Astrocyte of the spinal cord (primary cell): ENCODE measurements at places on chromosomes 13 and 19.

GRCh38 chr13:42926555-42926954, 65.5 kb downstream of the EPSTI1 start:
- DNase-seq, result no peak

DNA sequence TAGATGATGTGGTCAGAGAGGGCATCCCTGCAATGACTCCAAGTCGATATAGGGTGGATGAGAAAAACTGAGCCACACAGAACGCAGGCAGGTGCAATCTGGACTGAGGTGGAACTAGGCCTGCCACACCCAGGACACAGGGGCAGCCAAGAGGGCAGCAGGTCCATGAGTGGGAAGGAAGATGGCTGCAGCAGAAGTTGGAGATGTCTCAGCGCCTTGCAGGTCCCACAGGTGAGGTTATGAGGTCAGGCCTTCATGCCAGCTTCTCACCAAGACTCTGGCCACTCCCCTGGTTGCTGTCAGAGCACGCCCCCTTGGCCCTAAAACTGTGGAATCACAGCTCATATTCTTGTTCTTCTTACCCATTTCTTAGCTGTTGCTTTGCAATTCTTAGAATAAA, 147.7 kb upstream of the VSTM2B start:
- no peak for DNase-seq

DNA sequence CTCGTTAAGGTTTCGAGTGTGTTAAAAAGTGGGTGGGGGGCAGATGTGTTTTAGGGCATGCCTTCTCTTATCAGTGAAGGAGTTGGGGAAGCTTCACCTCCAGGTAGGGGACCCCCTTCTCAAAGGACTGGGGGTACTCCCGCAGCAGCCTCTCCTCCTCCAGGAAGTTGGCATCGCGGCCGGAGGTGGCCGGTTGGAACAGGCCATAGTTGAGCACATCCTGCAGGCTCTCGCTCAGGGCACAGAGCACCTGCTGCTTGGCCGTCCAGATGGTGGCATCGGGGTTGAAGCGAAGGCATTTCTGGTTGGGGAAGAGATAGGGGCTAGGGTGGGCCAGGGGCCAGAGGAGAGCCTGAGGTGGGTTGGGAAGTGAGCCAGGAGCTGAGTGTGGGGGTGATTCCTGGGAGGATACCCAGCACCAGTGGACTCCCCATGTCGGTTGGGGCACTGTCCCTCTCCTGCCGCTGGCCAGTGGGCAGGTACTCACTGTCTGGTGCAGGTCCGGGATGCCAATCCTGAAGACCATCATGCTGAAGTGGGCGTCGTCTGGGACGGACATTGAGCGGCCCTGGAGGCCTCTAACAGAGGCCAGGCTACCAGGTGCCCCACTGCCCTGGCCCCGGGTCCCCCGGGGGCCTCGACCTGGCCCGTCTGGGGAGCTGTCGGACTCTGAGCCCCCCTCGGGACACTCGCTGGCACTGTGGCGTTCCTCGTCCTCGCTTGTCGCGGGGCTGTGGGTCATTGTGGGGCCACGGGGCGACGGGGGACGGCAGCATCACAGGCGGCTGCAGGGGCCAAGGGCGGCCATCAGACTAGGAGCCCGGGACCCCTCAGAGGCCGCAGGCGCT, 3.2 kb downstream of the SHANK1 start:
- DNase-seq, result no peak

GRCh38 chr13:29527916-29528315, 67.6 kb downstream of the SLC7A1 start:
- no peak for DNase-seq

GRCh38 chr19:1945899-1946298, 4.9 kb downstream of the CSNK1G2 start:
- DNase-seq, result no peak

GRCh38 chr19:18495204-18495911, 26.5 kb downstream of the ELL start:
- DNase-seq, result no peak

DNA sequence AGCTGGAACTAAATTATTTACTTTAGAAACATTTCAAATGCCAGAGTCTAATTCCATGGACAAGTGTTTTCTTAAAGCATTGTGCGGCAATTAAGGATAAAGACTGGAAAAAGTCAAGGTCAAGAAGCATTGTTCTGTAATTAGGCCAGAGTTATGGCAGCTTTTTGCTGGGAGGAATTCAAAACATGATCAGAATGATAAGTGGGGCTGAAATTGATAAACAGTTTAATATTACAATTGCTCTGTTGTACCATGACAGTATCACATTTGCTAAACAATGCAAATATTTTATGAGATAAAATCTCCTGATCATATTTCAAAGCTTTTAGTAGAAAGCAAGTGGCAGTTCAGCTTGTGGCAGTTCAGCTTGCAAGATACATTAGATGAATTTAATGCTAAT, 513.7 kb downstream of the GPC6 start:
- DNase-seq, result no peak

DNA sequence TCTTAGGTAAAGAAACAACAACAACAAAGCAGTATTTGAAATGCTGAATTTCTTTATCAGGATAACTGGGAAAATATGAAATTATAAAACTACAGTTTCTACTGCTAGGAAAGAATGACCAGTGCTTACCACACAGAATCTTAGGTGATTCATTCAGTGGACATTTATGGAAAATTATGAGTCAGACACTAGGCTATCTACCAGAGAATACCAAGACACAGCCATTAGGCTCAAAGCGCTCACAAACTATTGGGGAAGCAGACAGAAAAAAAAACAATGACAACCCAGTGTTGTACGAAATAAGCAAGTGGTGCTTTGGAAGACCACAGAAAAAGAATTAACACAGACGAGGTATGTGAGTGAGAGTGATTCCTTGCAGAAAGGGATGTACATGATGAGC, 1019.5 kb downstream of the PCDH9 start:
- peak; percentile 96 for DNase-seq

GRCh38 chr19:35162471-35163326, 8.2 kb downstream of the FXYD5 start:
- DNase-seq, result peak; percentile 42

GRCh38 chr13:67184247-67184646, 45.9 kb downstream of the PCDH9 start:
- DNase-seq, result no peak

GRCh38 chr19:57348136-57348535, 2.9 kb upstream of the ZNF304 start:
- no peak for DNase-seq

- no peak for DNase-seq
Observed at GRCh38 chr13:88005188-88005587, 334.0 kb downstream of the SLITRK5 start.

- DNase-seq, result no peak
Observed at GRCh38 chr19:57088133-57088532, 31.7 kb upstream of the USP29 start.

- DNase-seq, result no peak
Observed at GRCh38 chr19:56261145-56261544, 11.4 kb upstream of the EDDM13 start.

DNA sequence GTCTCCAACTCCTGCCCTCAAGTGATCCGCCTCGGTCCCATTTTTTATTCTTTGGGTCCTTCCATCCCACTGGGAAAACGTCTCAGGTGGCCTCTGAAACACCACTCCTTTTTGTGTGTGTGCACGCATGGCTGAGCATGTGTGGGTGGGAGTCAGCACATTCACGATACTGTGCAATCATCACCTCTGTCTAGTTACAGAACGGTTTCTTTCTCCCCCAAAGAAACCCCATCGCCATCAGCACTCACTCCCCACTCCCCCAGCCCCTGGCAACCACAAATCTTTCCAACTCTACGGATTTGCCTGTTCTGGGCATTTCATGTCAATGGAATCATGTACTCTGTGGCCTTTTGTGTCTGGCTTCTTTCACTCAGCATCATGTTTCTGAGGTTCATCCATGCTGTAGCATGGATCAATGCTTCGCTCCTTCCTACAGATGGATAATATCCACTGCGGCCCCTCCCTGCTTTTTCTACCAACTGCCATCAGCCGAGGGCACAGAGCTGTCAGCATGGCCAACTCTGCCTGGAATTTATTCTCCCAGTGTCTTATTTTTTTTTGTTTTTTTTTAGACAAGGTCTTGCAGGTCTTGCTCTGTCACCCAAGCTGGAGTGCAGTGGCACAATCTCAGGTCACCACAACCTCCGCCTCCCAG, 9.7 kb downstream of the F2RL3 start:
- no peak for DNase-seq

DNA sequence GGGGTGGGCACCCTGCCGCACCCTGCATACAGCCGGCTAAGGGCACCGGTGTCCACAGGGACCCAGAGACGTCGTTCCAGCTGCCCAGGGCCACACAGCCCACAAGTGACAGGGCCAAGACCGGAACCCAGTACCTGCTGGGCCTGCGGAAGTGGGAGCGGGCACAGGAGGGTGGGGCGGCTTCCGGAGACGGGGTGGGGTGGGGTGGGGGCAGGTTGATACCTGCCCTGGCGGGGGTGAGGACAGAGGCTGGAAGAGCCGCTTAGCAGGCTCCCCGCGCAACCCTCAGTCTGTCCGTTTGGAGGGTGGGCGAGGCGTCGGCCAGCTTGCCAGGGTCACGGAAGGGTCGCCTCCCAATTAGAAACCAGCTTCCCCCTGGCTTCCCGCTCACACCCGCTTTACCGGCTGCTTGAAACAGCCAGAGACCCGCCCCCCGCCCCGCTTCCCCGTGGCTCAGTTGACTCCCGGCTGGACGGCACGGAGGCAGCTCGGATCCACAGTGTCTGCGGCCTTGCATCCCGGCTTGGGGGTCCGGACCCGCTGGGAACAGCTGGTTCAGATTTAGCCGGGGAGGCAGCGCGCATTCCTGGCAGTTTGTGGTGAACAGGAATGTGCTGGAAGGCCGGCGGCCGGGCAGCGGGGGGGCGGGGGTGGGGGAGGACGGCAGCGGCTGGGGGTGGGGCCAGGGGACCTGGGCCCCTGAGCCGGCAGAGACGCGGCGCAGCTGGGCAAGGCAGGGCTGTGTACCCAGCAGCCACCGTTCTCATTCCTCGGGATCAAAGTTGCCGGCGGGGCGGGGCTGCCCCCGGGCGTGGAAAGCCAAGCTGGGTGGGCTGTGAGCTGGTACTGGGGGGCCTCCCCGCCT, 1.9 kb downstream of the CNN2 start:
- DNase-seq, result peak; percentile 99

DNA sequence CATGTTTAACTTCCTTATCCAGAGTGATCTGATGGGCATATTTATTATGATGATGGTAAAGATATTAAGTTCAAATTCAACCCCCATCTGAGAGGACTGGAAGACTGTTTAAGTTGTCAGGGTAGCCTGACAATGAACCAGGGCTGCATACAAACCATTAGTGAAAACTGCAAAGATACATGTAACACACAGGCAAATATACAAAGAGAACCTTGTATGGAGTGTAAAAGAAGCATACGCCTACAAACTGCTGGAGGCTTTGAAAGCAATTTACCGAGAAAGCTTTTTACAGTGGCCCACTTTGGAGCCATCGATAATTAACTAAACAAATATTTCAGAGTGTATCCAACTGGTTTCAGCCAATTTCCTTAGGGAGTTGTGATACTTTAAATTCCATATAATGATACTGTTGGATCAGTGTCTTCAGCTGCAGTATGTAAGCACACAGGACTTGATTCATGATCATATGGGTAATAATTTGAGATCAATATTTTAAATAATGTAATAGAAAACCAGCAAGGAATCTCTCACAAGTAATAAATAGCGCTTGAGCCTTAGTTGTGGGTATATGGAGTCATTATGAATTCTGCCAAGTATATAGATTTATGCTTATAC, 231.5 kb upstream of the SPRY2 start:
- no peak for DNase-seq

- no peak for DNase-seq
Observed at GRCh38 chr19:18906605-18907519, 10.9 kb upstream of the CERS1 start.

- DNase-seq, result no peak
Observed at GRCh38 chr13:33340631-33341030, 55.1 kb upstream of the STARD13 start.

GRCh38 chr13:20716951-20717350, 13.5 kb downstream of the IL17D start:
- DNase-seq, result no peak

DNA sequence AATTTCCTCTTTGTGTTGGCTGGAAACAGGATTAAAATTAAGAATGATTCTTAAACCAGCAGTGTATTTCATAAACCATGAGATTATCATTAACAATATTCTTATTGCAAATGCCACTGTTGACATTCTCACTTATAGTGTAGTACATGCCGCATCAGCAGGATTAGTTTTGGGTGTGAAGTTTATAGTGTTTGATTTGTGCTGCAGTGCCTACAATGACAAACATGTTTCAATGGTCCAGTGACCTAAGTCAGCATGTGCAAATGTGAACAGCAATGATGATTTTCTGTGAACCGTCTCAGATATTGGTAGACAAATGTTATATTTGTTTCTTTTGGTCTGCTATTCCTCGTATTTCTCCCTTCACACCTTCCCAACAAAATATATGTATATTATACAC, 49.8 kb upstream of the TDRD3 start:
- DNase-seq, result no peak

DNA sequence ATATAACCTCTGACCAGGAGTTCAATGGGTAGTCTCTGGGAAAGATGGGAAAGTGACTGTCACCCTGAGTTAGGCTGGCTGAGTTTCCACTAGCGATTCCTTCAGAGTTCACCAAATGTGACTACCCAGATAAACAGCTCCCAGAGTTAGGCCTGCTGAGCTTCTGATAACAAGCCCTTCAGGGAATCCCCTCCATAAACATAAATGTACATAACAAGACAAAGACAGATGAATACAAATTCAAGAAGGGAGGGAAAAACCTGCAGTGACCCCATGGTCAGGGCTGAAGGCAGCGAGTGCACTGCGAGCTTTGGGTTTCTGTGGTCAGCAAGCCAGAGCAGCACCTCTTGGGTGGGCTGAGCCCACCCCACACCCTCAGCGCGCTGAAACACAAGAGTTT, 25.4 kb upstream of the CEACAM4 start:
- DNase-seq, result no peak

DNA sequence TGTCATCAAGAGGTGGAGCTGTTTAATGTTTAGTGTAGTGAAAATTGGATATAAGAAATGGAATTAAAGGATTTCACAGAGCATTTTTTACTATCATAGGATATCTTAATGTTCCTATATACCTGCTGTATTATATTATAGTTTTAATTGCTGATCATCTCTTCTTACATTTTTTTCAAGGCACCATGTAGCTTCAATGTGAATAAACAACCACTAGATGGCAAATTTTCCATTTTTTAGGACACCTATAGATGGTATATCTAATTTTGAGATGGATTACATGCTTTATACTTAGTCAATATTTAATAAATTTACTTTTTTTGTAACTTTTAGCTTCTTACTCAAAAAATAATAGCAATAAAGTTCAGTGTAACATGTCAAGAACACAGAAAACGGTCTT, 9.0 kb upstream of the ATXN8OS start:
- peak; percentile 23 for DNase-seq

DNA sequence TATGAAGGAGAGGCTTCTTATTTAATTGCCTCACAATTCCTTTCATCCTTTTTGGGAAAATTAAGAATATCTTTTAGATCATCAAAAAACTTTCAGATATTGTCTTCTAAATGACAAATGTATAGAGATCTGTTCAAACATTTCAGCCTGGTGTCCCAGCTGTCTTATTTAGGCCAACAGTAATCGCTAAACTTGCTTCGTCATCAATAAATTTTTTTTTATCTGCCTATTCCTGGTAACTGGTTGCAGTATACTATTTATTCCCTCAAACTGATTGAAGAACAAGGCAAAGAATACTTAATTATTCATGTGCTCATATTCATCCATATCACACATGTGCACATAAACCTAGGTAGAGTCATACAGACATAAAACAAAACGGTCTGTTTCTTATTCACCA, 5.3 kb upstream of the MYO16 start:
- no peak for DNase-seq
